ENCODE measurements at places on chromosomes 3 and 15. TPM values are rescaled to one million over a fixed set of nuclear protein-coding genes. Genes with fewer than 3 reads are reported as not detected.

Gene PIERCE2
- 1.6 TPM for total RNA-seq

Gene AP3B2
- 0.16 TPM for total RNA-seq

Gene CKMT1B
- 0.89 TPM for total RNA-seq

Gene SLC2A2
- total RNA-seq: 1.9 TPM

Gene SAXO2
- not detected for total RNA-seq
